ENCODE measurements at places on chromosomes 13 and 19.

GRCh38 chr19:18898081-18898606, 2.2 kb upstream of the CERS1 start:
- DNase-seq: no peak

GRCh38 chr19:6952956-6953355, 65.6 kb downstream of the ADGRE1 start:
- DNase-seq: no peak

GRCh38 chr13:52053460-52053859, 29.0 kb downstream of the UTP14C start:
- no peak for DNase-seq

GRCh38 chr19:2905918-2906519, 5.3 kb downstream of the ZNF57 start:
- DNase-seq: no peak

- no peak for DNase-seq
These were observed 31.9 kb downstream of the SGCG start for GRCh38 chr13:23212671-23213070.

GRCh38 chr13:21997726-21998125, 326.9 kb downstream of the FGF9 start:
- DNase-seq: no peak

DNA sequence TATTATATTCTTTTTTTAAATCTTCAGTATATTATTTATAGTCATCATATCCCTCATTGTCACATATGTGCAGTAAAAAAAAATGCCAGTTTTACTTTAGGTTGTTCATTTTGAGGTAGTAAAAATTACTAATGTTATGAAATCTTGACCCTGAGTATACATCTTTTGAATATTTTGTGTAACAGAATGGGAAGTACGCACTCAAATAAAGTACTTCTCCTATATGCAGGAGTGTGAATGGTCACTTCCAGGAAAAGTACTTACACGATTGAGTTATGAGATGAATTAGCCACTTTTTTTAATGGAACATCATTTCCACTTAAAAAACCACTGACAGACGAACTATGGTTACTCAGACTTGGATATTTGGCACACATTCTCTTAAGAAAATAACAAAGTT, 58.5 kb downstream of the C13orf42 start:
- DNase-seq: no peak

DNA sequence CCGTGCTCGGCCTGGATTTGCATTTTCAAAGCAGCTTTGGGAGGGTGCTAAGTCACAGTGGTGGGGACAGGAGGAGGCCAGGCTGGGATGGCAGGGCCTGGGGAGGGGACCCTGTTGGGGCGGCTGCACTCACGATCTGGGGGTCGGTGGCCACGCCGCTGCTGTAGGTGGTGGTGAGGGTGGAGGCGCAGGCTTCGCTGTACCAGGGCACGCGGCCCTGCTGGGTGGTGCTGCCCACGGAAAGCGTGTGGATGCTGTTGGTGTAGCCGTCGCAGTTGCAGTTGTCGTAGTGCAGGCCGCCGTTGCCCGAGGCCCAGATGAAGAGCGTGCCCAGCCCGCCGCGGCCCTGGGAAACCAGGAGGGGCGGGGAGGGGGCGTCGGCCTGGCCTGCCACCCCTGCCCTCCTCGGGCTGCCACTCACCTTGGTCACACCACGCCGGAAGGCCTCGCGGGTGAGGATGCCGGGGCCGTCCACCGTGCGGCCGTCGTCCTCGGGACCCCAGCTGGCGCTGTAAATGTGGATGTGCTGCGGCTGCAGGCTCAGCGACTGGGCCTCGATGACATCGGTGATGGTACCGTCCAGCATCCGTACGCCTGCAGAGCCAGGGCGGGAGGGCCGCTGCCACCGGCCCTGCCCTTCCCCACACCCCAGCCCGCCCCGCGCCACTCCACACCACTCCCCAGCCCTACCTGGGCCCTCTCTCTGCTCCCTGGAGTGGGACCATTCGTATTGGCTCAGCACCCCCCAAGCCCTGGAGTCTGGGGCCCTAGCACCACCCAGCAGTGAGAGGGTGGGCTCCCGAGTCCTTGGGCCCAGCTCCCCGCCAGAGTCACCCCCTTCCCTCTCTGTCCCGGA, 3.2 kb downstream of the PCSK4 start:
- no peak for DNase-seq

All from activated gamma-delta T cell treated with Interleukin-2 at 50 U/mL for 16 hours (primary cell).